ENCODE measurements at places on chromosomes 1 and 21. TPM values are rescaled to one million over a fixed set of nuclear protein-coding genes. Genes with fewer than 3 reads are reported as not detected.

UBXN10 gene
- total RNA-seq, result not detected

SRRM1 gene
- total RNA-seq, result 93.0 TPM

HEYL gene
- total RNA-seq, result 11.8 TPM

LRRC8C gene
- total RNA-seq, result 2.3 TPM

SLC5A9 gene
- not detected for total RNA-seq

OLIG2 gene
- total RNA-seq, result 0.46 TPM

IL12RB2 gene
- total RNA-seq, result not detected

HPDL gene
- 1.0 TPM for total RNA-seq

MAGOH gene
- 29.0 TPM for total RNA-seq

DNA sequence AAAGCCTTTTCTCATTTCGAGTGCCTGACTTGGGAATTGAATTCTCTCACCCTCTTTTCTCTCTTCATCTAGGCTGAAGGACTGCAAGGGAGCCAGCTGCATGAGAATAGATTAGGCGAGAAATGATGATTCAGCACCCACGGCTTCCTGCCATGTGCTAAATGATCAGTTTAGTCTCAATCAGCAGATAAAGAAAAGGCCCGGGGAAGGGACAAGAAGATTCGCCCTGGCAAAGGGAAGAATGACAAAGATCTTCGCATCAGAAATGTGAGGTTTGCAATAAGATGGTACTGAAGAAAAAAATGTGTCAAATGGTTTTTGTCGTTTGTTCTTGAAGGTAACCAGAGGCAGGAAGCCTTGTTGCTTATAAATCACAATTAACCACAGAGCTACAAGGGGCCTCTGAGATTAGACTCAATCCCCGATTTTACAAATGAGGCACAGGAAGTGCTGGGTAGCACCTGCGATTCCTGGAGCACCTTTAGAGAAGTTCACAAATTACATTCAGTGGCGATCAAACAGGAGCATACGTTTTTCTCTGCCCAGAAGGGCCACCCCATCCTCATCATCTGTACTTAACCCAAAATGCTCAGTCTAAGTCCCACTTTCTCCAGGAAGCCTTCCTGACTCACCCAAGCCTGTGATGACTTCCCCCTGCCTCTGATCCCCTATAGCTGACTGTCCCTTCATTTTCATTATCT is 183.4 kb downstream of the ZNF281 start:
- no peak for DNase-seq

DNA sequence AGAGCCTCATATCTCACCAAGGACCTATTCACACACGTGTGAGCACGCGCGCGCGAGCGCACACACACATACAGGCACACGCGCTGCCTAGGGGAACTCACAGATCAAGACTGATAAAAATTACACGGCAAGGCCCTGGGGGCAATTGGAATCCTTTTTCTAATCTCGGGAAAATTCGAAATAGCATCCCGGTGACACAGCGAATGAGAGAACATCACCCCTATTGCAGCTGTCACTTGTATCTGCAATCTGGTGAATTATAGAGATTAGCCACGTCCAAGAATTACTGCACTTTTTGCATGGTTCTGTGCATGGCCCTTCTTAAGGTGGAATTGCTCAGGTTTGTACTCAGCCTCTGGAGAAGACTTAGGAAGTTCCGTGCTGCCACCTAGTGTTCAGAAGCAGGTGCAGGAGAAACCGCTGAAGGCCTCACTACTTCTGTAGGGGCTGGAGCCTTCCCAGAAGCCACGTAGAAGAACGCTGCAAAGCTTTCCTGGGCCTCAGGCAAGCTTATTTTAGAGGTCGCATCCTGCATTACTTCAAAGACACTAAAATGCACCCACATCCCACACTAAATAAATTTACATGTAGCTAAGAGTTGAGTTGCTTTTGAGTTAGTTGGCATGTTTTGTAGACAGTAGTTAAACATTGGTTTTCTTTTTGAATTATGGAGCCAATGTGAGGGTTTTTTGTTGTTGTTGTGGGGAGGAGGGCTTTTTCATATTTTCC is 229.2 kb upstream of the CAMK1G start:
- no peak for DNase-seq

GRCh38 chr1:168082008-168082876 is 54.5 kb downstream of the GPR161 start:
- DNase-seq, result no peak

DNA sequence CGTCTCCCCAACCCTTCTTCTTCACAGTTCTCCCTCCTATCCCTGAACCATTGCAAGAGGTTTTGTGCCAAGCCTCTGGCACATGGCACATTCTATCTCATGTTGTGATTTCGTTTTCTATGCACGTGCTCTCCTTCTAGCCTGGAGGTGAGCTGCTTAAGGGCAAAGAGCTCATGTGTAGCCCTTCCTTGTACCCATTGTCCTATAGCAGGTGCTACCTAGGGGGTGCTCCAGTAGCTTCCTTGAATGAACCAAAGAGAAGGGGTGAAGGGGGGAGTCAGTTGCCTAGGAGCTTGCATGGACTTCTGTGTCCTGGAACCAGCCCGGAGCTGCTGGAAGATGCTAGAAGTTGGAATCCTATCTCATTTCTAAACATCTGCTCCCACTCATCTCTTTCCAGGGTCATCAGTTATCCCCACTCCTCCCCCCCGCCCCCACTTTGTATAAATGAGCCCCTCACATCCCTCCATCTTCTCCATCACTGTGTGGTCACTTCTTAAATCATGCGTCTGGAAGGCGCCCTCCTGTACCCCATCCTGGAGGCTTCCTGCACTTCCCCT is 535 bp upstream of the DISC1 start:
- no peak for DNase-seq

DNA sequence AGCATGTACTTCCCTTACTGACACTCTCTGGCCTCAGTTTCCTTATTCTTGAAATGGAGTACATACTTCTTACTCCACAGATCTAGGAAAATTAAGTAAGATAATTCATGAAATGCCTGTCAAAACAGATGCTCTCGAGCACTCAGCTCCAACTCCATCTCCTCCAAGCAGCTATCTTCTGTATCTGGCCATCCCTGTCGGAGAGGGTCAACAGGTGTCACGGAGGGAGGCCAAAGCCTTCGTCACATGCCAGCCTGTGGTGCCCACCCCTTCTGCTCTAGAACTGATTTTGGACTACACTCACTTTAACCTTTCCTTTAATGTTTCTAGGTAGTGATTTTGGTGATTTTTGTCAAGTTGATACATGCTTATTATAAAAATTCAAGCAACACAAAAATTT is 18.8 kb upstream of the PKP1 start:
- DNase-seq, result no peak

DNA sequence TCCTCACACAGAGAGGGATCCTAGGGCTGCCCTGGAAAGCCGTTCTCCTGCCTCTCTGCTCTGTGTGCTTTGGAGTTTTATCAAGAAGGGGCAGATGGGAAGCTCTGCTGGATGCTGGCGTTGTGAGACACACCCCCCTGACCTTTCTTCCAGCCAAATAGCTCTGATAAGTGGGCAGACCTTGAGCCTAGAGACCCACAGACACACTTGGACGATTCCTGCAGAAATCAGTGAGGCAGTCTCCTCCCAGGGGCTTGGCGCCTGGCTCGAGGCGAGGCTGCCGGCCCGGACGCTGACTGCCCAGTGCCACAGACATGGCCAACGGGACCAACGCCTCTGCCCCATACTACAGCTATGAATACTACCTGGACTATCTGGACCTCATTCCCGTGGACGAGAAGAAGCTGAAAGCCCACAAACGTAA is at the start of gene MRAP:
MRAP (plus strand) TSS at position 198 of the 424 bp plus-strand sequence; CDS start at position 315, 117 bp downstream.
- no peak for DNase-seq

GRCh38 chr1:180522213-180522515 is 19.8 kb upstream of the ACBD6 start:
- no peak for DNase-seq

GRCh38 chr1:31627301-31627929 is 9.9 kb downstream of the HCRTR1 start:
- DNase-seq, result no peak

DNA sequence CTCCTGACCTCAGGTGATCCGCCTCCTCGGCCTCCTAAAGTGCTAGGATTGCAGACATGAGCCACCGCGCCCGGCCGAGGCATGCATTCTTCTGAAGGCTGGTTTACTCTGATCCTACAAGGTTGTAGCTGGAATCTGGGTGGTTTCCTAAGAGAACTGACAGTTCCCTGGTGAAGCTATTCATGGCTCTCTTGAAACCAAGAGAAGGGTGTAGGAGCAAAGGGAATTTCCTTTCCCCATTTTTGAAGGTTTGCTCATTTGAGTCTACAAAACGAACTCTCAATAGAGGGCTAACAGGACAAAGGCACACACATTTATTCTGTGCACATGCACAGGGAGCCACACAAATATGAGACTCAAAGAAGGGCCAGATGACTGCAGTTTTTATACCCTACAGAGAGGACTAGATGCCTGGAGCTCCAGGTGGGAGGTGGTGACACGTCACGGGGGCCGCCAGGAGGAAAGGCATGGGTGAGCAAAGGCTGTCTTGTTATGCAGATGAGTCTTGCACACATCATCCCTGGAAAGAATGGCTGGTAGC is 49.5 kb upstream of the ERRFI1 start:
- DNase-seq, result no peak

DNA sequence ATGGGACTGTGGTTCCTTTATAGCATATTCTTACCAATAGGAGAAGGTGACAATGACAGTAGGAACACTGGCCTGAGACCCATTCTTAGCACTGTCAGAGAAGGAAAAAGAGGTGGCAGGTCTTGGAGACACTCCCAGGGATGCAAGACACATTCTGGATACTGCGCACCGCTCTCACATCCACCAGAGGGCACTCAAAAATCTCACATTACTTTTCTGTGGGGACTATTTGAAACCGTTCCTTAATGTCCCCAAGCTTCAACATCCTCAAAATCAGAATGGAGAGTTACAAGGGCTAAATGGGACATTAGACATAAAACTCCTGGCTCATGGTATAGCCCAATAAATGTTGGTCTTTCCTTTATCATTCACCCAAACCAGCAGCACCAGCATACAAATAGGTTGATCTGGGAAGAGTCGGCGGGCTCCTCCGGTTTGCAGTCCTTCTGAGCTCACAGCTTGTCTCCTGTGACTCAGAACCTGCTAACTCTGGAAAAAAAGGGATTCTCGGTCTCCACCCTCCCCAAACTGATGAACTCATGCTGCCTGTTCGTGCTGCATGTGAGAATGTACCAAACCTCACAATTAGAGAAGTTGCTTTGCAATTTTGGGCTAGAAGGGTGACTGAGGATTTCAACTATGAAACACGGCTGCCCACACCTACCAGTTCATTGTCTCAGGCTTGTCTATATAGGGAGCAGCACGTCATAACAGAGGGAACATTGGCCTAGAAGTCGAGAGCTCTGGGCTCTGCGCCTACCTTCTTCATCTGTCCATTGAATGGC is 40.2 kb downstream of the IL12RB2 start:
- DNase-seq, result no peak

DNA sequence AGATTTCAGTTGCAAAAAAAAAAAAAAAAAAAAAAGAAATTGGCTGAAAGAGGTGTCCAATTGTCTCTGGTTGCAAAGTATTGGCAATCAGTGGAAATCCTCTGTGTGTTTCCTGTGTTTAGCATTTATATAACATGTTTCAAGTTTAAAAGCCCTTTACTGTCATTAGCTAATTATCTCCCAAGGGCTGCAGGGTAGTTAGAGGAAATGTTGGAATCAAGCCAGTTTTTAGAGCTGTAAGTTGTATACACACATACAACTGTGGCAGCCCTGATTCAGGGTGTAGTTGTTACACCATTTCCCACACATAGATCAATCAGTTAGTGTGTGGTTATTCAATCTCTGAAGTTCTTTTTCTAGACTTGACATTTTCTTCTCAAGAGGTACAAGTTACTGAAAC is 8.9 kb upstream of the ZNF326 start:
- no peak for DNase-seq

- DNase-seq, result no peak
Observed at GRCh38 chr1:243354511-243355153, 98.8 kb downstream of the SDCCAG8 start.

GRCh38 chr1:76294482-76295194 is 220.1 kb downstream of the ST6GALNAC3 start:
- no peak for DNase-seq

DNA sequence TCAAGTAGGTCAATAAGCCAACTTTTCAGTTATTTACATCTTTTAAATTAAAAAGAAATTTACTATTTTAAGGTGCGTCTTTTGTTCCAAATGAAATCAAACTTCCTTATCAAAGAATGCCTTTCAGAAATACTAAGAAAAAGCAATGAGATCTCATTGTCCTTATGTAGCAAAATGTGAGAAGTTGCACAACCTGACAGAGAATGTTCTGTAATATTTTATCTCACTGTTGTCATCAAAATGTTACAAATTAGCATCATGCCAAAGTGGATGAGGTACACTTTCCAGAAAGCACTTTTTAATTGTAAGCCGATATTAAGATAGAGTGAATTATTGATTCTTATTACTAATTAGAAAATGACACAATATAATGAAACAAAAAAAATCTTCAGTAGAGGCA is 50.4 kb downstream of the KCNT2 start:
- no peak for DNase-seq

DNA sequence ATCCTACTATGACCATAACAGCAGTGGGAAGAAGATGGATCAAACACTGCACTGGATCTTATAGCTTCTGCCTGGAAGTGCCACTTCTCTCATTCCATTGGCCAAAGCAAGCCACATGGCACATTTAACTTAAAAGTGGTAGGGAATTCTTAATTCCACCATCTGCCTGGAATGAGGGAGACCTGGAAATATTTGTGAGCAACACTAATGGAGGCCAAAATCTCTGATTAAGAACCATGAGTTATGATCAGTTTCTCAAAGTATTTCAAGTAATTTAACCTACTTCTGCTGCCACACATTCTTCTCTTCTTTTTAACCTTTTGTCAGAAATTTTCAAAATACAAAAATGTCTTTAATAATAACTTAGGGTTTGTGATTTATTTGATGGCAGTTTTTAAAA is 154.0 kb upstream of the C1orf87 start:
- no peak for DNase-seq

GRCh38 chr1:180029524-180030135 is 75.0 kb downstream of the CEP350 start:
- no peak for DNase-seq

GRCh38 chr1:236535662-236536161 is 11.9 kb downstream of the LGALS8 start:
- no peak for DNase-seq

DNA sequence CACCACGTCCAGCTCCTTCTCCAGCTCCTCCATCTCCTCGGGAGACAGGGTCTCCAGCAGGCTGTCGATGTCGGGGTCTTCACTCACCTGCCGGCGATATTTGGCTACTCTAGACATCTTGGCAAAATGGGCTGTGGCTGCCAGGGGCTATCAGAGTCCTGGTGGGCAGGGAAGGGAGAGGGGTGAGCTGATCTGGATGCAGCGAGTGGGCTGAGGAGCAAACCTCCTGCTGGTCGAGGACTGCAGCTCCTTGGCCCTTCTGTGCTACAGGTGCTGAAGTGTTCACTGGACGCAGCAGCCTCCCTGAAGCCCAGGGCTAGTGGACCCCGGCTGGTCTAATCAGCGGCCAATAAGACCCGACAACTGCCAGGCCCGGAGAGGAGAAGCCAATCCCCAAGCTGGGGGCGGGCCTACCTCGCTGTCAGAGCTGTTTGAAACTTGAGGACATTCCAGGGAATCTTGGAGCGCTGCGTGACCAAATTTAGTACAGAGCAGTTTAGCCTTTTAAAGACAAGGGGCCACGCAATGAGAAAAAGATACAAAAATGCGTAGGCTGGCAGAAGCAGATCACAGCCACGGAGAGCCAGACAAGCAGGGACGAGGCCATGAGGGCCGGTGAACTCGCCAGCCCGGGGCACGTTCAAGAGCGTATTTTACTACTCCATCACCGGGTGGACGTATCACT is at the start of gene LMOD1:
LMOD1 (minus strand) TSS at position 325 of the 685 bp plus-strand sequence; CDS start at position 117, 208 bp downstream.
- DNase-seq, result peak; percentile 95

All from chondrocyte (in vitro differentiated cells).